ENCODE measurements at places on chromosomes 6 and 20.

GRCh38 chr20:60950561-60950960, 301.5 kb upstream of the CDH4 start:
- H3K36me3 ChIP-seq, result no peaks in the 10 kb centered on the region
- no peak overlapping the region for H3K27ac ChIP-seq
- DNase-seq, result no peak
- peaks cover 8% of the 10 kb centered on the region for H3K27me3 ChIP-seq
- no peak overlapping the region for H3K4me3 ChIP-seq

DNA sequence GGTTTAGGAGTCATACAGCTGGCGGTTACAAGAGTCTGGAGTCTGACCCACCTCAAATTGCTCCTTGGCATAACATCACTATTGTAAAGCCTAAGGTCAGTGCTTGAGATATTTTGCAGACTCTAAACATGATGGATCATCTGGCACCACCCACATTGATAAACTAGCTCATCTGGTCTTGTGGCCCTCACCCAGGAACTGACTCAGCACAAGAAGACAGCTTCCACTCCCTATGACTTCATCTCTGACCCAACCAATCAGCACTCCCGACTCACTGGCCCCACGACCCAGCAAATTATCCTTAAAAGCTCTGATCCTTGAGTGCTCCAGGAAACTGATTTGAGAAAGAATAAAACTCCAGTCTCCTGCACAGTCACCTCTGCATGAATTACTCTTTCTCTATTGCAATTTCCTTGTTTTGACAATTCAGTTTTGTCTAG, 115.9 kb downstream of the CD24 start:
- no peak overlapping the region for H3K4me3 ChIP-seq
- no peak overlapping the region for H3K27ac ChIP-seq
- H3K27me3 ChIP-seq, result no peaks in the 10 kb centered on the region
- no peak for DNase-seq

- no peaks in the 10 kb centered on the region for H3K36me3 ChIP-seq
- H3K27ac ChIP-seq, result no peak overlapping the region
- H3K4me3 ChIP-seq, result no peak overlapping the region
- no peak for DNase-seq
Observed at GRCh38 chr6:123598011-123598410, 38.7 kb downstream of the TRDN start.

GRCh38 chr20:17941087-17941825, 27.3 kb downstream of the SNX5 start:
- no peaks in the 10 kb centered on the region for H3K27me3 ChIP-seq
- H3K36me3 ChIP-seq, result peaks cover 12% of the 10 kb centered on the region
- DNase-seq, result no peak
- H3K4me1 ChIP-seq, result peaks cover 12% of the 10 kb centered on the region
- no peak overlapping the region for H3K27ac ChIP-seq
- H3K4me3 ChIP-seq, result no peak overlapping the region

DNA sequence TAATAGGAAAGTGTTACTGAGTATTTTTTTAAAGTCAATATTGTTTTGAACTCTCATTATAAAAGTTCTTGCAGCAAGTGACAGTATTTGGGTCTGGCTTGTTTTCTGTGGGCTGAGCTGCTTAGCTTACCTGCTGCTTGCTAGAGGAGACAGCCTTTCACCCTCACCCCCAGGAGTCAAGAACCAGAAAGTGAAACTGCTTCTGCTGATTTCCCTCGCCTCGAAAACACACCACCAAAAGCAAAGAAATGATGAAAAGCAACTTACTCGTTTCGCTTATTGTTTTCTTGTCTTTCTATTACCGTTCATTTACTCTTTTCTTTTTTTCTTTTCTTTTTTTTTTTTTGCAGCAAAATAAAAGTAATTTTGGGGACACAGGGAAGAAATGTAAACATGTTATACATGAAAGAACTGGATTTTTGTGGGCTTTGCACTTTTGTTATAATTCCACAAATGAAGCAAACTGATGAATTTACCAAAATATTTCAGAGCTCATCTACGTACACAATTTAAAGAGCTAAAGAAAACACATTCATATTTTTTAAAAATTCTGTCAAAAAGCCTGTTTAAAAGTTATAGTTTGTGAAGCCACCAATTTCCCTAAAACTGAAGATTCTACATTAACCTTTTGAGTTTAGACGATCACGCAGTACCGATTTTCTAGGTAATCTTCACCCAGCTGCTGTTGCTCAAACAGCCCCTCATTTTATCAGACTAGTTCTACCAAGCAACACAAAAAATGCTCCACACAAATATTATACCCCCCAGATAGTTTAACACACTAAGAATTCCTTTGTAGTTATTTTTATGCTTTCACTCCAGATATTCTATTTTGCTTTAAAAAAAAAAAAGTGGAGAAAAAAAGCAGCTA, 1.7 kb downstream of the SCML4 start:
- peak overlapping the region; percentile 83 for H3K27ac ChIP-seq
- H3K4me3 ChIP-seq, result peak overlapping the region; percentile 95
- no peaks in the 10 kb centered on the region for H3K36me3 ChIP-seq
- H3K4me1 ChIP-seq, result peaks cover 49% of the 10 kb centered on the region

DNA sequence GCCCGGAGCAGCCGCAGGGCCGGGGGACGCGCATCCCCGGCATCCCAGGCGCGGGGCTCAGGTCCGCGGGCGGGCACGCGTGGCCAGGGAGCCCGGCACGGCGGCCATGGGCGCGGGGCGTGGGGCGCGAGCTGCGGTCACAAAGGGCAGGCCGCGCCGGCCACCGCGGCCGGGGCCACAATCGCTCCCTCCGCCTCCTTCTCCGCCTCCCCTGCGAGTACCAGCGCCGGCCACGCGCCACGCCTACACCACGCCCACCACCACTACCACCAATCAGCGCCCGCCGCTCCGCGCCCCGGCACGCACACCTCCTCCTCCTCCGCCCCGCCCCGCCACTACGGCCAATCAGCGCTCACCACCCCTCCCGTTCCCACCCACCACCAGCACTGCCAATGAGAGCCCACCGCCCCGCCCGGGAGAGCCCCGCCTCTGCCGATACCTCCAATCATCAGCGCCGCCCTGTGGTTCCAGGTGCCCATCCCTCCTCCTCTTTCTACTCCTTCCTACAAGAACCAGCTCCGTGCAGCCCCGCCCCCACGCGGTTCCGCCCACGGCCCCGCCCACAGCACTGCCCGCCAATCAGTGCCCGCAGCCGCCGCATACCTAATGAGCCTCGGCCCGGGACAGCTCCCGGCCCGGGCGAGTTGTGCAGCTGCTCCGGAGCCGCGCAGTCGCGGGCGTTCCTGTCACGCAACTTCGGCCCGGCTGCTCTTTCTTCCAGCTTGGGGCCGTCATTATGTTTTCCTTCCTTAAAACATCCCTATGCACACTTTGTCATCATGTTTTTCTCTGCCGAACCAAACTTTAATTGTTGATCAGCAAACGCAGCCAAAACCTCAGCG, at the start of gene RPS6KA2:
RPS6KA2 (minus strand) TSS at position 219 of the 842 bp plus-strand sequence. CDS start 232 bp downstream, outside the sequence.
- H3K4me1 ChIP-seq, result peaks cover 10% of the 10 kb centered on the region
- peak within 1 kb of the TSS; percentile 37 for H3K27ac ChIP-seq
- H3K27me3 ChIP-seq, result peaks cover 6% of the 10 kb centered on the region

- no peaks in the 10 kb centered on the region for H3K36me3 ChIP-seq
- peak; percentile 94 for DNase-seq
- H3K27me3 ChIP-seq, result no peaks in the 10 kb centered on the region
- peaks cover 29% of the 10 kb centered on the region for H3K4me1 ChIP-seq
Observed at GRCh38 chr20:1802385-1803060, 92.7 kb upstream of the SIRPA start.

- H3K4me1 ChIP-seq, result peaks cover 7% of the 10 kb centered on the region
- peak; percentile 31 for DNase-seq
- H3K27ac ChIP-seq, result no peak overlapping the region
- no peaks in the 10 kb centered on the region for H3K36me3 ChIP-seq
- no peak overlapping the region for H3K4me3 ChIP-seq
Observed at GRCh38 chr20:3815703-3816315, 4.5 kb upstream of the AP5S1 start.

DNA sequence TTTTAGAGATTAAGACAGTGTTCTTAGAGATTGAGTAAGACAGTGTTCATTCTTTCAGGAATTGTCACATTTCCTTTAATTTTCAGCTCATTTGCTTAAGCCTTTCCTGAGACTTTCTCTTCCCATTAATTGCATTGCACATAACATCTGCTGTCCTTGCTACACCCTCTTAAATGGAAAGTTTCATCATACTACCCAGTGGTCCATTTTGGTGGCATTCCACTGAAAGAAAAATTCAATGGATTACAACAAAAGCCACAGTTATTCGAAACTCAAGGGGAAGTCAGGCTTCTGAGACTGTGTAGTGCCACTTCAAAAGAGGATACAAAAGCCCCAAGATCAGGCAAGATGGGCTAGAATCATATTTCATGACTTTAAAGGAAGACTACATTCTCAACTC, 64.0 kb downstream of the RSPO3 start:
- H3K36me3 ChIP-seq, result no peaks in the 10 kb centered on the region
- no peak overlapping the region for H3K4me3 ChIP-seq
- H3K27me3 ChIP-seq, result no peaks in the 10 kb centered on the region
- H3K27ac ChIP-seq, result no peak overlapping the region
- H3K4me1 ChIP-seq, result no peaks in the 10 kb centered on the region

GRCh38 chr20:3752386-3752759, 15.2 kb downstream of the ADISSP start:
- H3K4me1 ChIP-seq, result no peaks in the 10 kb centered on the region
- peak overlapping the region; percentile 23 for H3K4me3 ChIP-seq
- peaks cover 7% of the 10 kb centered on the region for H3K36me3 ChIP-seq

- no peaks in the 10 kb centered on the region for H3K27me3 ChIP-seq
- no peak overlapping the region for H3K4me3 ChIP-seq
- H3K4me1 ChIP-seq, result peaks cover 44% of the 10 kb centered on the region
- H3K27ac ChIP-seq, result no peak overlapping the region
- no peak for DNase-seq
Observed at GRCh38 chr6:15907914-15908518, 220.9 kb upstream of the MYLIP start.

DNA sequence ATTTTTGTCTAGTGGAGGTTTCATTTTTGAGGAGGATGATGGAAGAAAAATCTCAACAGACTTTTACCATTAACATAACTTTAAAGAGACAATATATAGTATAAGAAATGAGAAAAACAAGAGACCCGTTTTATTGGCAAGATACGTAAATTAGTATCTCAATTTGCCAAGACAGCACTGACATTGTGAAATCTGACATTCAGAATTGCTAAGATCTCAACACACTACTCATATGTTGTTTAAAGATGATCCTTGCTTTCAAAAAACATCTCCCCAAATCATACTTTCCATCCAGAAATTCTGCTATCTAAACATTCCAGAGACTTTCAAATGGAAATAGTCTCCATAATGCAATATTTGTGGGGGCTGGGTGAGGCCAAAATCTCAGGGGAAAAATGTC, 220.9 kb upstream of the CEP162 start:
- H3K27me3 ChIP-seq, result no peaks in the 10 kb centered on the region
- no peak overlapping the region for H3K27ac ChIP-seq
- no peak overlapping the region for H3K4me3 ChIP-seq
- no peaks in the 10 kb centered on the region for H3K36me3 ChIP-seq
- DNase-seq, result no peak

- H3K4me3 ChIP-seq, result no peak overlapping the region
- no peaks in the 10 kb centered on the region for H3K4me1 ChIP-seq
- no peaks in the 10 kb centered on the region for H3K27me3 ChIP-seq
- no peak overlapping the region for H3K27ac ChIP-seq
Observed at GRCh38 chr6:136304410-136304809, 14.8 kb upstream of the BCLAF1 start.
